ENCODE measurements at places on chromosomes 1 and 21.

- DNase-seq: no peak
Observed at GRCh38 chr1:16938351-16939321, 16.9 kb downstream of the CROCC start.

DNA sequence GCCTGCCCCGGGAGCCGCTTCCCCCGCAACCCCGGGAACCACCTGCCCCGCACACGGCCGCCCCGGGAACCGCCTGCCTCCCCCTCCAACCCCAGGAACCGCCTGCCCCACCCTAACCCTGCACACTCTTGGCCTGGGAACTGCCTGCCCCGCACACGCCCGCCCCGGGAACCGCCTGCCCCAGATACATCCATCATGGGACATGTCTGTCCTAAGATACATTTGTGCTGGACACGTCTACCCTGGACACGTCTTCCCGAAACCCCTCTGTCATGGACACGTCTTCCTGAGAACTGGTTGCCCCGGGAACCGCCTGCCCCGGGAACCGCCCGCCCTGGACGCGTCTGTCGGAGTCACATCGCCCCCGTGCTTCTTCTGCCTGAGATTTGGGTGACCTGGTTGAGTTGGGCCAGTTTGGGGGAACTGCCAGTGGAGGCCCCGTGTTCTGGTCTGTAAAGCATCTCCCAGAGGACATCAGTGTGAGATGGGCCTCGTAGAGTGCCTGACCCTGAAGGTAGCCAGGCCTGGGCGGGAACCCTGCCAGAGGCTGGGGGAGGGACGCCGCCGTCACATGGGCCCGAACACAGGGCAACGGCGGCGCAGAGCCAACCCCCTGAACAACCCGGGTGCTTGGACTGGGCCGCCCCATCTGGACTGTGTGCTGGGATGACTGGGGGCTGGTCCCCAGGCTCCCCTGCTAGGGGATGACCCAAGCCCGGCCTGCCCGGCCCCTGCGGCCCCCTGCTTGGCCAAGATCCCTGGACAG, 3.6 kb downstream of the PERM1 start:
- DNase-seq: no peak

DNA sequence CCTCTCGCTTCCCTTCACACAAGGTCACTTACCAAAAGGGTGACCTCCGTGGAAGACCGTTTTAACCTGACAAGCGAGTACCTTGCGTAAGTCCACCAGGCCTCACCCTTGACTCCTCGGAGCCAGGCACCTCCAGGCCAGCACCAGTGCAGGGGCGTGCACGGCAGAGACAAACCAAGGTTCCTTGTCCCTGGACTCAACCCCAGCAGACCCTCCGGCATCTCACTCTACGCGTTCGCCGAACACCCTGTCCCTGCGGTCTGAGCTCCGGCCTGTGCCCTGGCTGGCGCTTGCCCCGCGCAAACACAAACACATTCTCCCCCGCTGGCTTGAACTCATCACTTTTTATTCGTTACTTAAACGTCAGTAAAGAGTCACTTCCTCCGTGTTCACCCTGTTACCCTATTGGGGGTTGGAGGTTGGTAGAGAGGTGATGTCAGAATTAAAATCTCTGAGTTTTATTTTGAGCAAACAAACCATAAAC, 4.5 kb downstream of the TBX15 start:
- DNase-seq: no peak

DNA sequence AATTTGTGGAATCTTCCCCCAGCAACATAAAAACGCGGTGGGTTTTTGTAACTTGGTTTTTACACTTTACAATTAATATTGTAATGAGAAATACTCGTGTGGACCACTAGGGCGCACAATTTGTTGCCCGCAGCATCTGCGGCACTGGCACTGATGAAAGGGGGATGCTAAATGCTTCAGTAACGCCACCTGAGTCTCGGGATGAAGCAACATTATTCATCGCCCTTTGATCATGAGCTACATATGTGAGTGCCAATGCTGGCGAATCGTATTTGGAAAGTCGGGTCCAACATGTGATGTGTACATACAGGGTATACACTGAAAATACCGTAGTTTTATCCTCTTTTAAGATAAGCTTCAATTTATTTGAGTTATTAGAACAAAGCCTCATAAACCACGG, 34.2 kb upstream of the COX20 start:
- peak; percentile 29 for DNase-seq

DNA sequence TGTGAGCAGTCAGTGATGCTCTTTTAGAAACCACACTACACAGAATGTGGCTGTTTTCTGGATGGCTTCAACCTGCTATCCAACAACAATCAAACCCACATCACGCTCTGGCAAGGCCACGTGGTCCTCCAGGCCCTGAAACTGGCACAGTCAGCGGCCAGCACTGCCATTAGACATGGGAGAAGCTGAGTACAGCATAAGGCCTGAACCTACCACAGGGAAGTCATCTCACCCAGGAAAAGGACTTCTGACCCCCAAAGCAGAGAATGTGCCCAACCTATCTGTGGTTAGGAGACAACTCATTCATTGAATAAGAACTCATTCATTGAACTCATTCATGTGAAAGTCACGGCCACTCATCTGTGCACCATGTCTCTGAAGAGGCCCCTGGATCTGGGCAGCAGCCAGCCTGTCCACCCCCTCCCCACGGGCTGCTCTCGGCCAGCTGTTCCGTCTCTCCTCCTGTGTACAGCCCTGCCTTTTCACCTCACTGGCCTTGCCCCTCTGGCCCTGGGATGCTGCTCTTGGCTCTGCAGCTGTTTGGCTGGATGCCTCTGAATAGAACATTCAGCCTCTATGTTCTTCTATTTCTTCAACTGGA, 41.1 kb downstream of the C1orf198 start:
- no peak for DNase-seq

DNA sequence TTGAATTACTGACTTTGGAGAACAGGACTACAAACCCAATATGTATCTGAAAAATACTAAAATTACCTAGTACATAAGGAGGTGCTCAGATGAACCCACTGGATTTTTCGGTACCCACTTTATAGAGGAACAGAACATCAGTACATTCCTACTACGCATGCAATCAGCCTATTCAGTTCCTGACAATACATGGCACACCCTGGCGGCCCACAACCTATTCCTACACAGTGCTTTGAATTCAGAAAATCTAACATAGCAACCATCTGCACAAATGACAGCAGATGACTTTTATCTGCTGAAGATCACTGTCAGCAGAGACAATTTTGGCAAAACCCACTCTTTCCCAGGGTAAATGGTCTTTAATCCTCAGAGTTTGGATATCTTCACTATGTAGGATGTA, 257.1 kb upstream of the GREM2 start:
- DNase-seq: no peak
